ENCODE measurements at places on chromosomes 2 and 18.

GRCh38 chr2:77087987-77088414, 434.2 kb downstream of the LRRTM4 start:
- no peak for DNase-seq

DNA sequence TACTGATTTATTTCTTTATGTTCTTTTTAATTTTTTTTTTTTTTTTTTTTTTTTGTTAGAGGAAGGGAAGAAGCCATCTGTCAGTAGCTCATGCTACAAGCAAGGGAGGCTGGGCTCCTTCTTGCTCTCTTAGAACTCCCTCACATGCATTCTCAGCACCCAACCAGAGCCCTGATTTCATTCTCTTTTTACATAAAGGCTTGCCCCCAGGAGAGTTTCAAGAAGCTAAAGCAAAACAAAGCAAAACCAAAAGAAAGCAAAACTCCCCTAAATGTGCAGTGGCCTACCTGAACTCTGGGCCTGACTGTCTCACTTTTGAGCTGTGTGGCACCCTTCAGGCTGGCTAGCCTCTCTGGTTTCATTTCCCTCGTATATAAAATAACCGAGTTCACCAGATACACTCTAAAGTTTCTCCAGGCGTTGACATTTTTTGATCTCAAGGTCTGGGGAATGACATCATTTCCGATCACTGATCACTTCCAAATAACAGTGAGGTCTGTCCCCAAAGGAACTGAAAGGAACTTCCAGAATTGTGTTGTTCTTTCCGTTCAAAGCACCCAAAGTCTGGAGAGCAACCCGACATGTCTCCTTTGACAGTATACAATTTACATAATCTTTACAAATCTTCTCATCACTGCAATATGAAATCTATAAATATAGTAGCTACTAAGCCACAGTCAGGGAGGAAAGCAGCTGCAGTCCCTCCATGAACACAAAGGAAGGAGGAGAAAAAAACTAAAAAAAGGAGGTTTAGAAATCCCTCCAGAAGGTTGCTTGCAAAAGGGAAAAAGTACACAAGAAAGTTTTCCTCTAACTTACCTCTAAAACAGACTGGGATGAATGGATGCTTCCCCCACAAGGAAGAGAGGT, 145.6 kb upstream of the NCK2 start:
- DNase-seq: no peak

- DNase-seq: no peak
These were observed 123.9 kb downstream of the ZFP36L2 start for GRCh38 chr2:43102366-43103092.

DNA sequence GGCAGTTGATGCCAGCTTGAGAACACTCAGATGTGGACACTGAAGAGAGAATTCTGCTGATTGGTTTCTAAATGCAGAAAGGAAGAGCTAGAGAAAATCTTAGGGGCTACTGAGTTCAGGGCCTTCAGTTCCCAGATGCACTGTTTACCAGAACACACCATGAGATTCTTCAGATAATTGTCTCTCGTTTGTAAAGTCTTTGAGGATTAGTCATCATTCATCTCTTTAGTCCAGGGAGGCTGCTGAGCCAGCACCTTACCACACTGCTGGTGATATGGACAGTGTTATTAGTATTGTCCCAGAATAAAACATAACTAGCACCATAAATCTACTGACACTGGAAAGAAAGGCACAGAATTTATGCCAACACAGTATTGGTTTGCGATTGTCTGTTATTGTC, 690.8 kb upstream of the CELF4 start:
- no peak for DNase-seq

DNA sequence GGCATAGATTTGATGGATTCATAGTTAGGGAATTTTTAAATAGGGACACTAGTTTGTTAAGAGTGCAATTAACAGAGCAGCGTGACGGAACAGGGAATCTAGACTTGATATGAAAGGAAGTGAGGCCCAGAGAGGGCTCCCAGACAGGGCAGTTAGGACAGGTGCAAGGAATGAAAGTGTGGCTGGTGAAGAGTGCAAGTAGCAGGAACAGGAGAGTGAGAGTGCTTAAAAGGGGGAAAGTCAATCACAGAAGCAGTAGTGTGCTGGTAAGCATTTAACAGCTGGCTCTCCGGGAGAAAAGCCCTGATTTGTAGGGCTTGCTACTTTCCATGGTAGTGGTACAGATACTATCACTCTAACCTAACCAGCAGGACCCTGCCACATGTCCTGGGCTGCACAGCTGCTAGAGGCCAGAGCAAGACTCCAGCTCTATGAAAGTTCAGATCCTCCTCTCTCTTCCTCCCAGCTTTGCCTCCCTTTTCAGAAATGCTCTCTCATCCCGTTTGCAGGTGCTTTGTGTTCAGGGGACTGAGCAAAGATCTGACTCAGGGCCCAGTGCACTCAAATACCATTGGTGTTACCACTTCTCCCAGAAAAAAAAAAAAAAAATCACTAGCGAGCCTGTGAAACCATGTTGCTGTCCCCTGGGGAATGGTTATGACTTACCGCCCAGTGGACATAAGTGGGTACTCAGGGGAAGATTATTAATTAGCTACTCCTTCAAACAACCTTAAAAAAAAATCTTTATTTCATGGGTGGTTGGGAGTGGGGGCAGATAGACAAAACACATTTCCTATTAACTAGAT, 18.1 kb upstream of the GCFC2 start:
- DNase-seq: no peak

- DNase-seq: no peak
These were observed 1049.9 kb downstream of the TSN start for GRCh38 chr2:122805346-122805745.

DNA sequence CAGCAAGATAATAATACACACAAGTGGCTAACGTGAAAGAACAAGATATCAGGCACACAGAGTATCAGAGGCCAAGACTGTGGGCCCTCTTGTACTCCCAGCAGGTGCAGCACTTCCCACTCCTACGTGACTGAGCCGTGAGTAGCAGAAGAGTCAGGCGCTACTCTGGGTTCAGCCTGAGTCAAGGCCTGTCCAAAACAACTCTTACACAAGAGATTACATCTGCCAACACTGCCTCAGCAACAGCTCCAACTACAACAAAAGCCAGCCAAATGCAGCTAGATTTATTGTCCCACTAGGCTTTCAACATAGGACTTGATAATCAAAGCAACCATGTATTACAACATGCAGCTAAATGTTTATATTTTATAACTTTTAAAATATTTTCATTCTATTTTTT, 56.2 kb downstream of the ITSN2 start:
- no peak for DNase-seq

GRCh38 chr2:241775223-241776177, 1.1 kb upstream of the GAL3ST2 start:
- no peak for DNase-seq

DNA sequence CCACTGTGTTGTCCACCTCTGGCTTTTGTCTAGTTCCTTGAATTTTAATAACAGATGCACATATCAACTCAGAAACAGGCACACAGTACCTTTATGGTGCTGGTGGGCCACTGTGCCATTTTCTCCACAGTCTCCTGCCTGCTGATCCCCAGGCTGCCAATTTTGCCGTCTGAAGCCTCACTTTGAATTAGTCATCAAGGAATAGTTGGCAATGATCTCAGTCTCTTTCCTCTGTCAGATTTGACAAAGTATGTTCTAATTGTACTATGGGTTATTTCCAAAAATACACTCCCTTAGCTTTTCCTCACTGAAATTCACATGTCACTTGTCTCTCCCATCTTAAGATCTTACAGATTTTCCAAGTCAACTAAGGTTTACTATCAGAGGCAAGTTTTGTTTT, 140.7 kb downstream of the ZNF516 start:
- no peak for DNase-seq

GRCh38 chr2:206274434-206275311, at the start of gene ZDBF2:
ZDBF2 (plus strand) TSS chr2:206274663; CDS start chr2:206281850, 7,187 bp downstream.
- peak; percentile 24 for DNase-seq

GRCh38 chr2:54524226-54524991, 68.3 kb downstream of the SPTBN1 start:
- no peak for DNase-seq

GRCh38 chr2:58856100-58856499, 615.0 kb upstream of the FANCL start:
- no peak for DNase-seq

DNA sequence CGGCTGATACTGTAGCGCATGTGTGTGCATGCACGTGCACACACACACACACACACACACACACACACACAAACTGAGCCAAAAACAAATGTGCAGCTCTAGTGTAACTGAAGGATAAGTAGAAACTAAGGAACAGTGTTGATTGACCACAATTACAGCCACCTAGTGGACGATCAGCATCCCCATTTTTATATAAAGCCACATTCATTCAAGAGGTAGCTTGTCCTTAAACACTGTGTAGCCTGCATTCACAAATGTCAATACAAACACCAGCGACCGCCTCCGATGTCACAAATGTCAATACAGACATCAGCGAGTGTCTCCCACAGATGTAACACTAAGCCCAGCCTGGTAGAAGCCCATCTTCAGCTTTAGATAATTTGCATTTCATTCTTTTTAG, 167.4 kb downstream of the PTGR3 start:
- DNase-seq: no peak

GRCh38 chr2:46340740-46341420, 43.7 kb downstream of the EPAS1 start:
- no peak for DNase-seq

GRCh38 chr2:46252891-46253659, 44.1 kb upstream of the EPAS1 start:
- no peak for DNase-seq

- no peak for DNase-seq
These were observed 94.9 kb downstream of the TMEM131 start for GRCh38 chr2:97900806-97901205.

DNA sequence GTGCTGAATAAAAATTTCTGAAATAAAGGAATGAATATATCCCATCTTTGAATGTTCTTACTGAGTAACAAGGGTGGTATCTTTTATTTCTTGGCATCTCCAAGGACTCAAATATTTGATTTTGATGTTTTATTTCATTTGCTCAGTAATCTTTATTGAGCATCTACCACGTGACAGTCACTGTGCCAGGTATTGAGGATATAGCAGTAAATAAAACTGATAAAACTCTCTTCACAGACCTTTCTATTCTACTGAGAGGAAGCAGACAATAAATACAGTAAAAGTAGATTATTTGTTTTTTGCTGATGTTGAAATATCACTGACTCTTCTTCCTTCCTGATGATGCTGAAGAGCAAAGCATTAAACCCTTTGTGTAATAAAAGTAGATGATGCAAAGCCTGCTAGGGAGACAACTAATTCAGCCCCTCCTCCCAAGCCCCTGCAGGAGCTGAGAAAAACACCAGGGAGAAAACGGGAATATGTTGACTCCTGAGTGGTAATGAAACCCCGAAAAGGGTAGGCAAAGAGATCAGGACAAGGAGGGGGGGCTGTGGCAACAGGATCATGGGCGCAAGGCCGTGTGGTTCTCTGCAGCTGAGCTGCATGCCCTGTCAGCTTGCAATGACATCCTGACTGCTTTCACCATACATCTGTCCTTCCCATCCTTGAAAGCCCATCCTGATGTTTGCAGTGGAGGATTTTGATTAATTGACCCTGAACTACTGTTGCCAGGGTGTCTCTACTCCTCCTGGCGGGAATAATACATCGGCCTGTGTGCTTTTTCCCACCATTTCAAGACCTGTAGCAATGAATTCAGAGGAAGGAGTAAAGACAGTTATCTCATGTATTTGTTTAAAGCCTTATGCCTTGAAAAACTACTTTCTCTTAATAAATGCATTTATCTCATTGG, 117.4 kb downstream of the EML6 start:
- DNase-seq: no peak

- peak; percentile 73 for DNase-seq
These were observed 7.2 kb downstream of the POMC start for GRCh38 chr2:25161055-25161781.

DNA sequence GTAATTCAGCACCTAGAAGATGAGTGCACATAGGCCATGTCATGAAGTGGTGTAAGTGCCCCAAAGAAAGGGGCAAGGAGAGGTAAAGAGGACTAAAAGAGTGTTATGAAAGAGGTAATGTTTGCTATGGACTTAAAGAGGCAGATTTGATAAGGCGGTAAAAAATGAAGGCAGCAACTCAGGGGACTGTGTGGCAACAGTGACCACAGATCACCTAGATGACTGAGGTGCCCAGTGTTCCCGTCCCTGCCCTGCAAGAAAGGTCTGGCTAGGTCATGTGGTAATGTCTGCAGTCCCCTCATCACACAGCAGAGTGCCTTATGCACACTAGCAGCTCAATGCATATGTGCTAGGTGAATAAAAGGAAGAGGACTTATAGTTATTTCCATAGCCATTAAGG, 356.8 kb downstream of the LRRTM1 start:
- DNase-seq: no peak

GRCh38 chr2:149161481-149162225, 123.2 kb downstream of the LYPD6B start:
- DNase-seq: no peak

DNA sequence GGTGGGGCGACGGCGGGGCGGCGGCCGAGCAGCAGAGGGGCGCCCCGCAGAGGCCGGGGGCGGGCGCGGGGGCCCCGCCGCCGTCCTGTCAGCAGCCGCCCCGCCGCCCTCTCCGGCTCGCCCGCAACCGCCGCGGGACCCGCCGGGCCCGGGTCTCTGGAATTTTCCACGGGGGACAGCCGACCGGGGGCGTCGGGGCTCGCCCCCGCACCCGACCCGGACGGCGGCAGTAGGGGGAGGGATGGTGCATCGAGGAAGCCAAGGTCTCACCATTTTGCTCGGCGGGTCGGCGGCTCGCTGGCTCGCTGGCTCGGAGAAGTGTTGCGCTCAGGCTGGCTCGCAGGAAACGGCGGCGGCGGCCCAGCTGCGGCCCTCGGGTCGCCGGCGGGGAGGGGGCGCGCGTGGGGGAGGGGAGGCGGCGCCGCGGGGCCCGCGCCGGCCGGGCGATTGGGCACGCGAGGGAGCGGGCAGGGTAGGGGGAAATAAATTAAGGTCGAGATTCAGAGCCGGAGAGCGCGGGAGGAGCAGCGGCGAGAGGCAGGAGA, 405 bp downstream of the PPP3R1 start:
- DNase-seq: peak; percentile 18

- no peak for DNase-seq
These were observed 196.0 kb downstream of the DCC start for GRCh38 chr18:52536039-52536438.

GRCh38 chr2:17709897-17710296, 43.7 kb downstream of the SMC6 start:
- no peak for DNase-seq

- no peak for DNase-seq
These were observed 905 bp downstream of the TTLL4 start for GRCh38 chr2:218711550-218711929.

DNA sequence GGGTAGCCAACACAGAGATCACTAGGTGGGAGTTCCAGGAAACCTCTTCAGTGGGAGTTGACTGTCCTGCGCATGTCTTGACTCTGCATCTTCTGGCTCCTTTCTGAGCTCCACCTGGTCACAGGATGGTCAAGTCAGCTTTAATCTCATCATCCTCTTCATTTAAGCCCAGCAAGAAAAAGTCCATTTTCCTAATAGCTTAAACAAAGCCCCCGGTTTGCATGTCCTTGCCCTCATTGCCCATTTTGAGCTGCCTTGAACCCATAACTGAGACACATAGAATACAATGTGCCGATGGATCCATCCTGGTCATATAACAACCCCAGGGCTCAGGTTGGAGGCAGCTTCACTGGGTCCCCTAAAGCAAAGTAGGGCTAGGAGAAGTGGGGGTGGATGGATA, 40.8 kb downstream of the SPATS2L start:
- no peak for DNase-seq

- DNase-seq: no peak
These were observed 163.0 kb downstream of the PHLPP1 start for GRCh38 chr18:62878305-62878704.
